Right atrium auricular region (tissue), 2 donors: ENCODE measurements at places on chromosomes 2 and 18. TPM values are rescaled to one million over a fixed set of nuclear protein-coding genes. Genes with fewer than 3 reads are reported as not detected.

DNA sequence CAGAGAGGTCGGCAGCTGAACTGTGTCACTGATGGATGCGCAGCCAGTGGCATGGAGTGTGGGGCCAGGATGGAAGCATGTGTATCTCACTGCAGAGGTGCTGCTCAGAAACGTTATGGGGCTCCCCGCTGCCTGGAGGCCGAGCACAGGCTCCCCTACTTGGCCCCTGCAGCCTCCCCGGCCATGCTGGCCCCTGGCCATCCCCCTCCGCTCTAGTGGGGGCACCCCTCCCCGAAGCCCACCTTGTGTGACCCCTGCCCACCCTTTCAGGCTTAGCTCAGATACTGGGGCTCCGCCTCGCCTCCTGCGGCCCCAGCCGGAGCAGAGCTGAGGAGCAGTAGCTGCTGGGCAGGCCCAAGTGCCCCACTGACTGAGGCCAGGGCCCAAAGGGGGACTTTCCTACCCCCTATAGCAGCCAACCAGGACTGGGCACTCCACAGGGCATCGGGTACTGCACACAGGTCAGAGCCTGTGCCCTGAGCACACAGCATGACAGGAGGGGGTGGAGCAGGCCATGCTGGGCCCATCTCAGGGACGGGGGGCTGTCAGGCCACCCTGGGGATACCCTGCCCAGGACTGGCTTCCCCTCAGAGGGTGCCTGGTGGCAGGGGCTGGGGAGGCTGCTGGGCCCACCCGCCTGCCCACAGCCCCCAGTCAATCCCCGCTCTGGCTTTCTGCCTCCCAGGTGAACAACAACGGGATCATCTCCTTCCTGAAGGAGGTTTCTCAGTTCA is 31.3 kb downstream of the SNED1 start:
- DNase-seq, result peak; percentile 13

- no peak for DNase-seq
Observed at GRCh38 chr18:32310774-32311173, 120.9 kb downstream of the MEP1B start.

DNA sequence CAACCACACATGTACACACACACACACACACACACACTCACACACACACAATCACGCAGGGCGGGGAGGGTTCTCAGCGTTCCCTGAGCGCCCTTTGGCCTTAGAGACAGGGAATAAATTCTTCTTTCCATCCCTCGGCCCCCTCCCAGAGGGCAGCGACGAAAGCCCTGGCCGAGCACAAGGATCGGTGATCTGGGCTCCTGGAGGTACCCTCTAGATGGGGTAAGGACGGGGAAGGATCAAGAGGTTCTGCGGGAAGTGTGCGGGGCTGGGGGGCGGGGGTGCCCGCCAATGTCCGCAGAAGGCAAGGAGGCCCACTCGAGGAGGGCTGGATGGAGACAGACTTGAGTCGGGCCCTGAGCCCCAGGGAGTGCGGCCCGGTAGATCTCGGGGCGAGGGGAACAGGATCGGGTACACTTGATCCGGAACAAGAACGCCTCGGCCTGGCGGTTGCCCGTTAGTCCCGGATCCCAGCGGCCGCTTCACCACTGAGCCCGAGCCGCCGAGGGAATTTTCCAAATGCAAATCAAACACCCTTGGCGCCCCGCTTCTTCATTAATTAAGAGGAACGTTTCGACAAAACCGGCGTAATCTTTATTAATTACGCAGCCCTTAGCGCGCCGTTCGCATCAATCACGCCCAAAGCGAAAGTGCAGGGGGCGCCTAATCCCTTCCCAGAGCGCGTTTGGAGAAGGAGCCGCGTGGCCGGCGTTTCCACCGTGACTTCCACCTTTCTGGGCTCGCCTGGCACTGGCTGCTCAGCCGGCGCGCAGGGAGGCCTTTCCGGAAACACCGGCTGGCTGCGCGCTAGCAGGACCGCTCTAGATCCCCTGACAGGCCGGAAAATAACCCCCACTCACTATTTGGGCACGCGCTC is 7.0 kb upstream of the PAX3 start:
- DNase-seq, result no peak

DNA sequence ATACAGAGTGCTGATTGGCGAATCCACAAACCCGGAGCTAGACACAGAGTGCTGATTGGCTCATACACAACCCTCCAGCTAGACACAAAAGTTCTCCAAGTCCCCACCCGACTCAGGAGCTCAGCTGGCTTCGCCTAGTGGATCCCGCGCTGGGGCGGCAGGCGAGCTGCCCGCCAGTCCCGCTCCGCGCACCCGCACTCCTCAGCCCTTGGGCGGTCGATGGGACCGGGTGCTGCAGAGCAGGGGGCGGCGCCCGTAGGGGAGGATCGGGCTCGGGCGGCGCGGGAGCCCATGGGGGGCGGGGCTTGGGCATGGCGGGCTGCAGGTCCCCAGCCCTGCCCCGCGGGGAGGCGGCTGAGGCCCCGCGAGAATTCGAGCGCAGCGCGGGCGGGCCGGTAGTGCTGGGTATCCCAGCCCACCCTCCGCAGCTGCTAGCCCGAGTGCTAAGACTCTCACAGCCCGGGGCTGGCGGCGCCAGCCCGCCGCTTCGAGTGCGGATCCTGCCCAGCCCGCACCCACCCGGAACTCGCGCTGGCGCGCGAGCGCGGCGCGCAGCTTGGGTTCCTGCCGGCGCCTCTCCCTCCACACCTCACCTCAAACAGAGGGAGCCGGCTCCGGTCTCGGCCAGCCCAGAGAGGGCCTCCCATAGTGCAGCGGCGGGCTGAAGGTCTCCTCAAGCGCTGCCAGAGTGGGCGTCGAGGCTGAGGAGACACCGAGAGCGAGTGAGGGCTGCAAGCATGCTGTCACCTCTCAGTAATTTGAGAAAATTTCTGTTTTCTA is 75.5 kb upstream of the ATP5MC3 start:
- no peak for DNase-seq

- no peak for DNase-seq
Observed at GRCh38 chr18:72530622-72531021, 13.5 kb downstream of the CBLN2 start.

TWSG1 gene
- 14.7 TPM for total RNA-seq

NAB1 gene
- total RNA-seq, result 37.0 TPM

ANKZF1 gene
- 14.9 TPM for total RNA-seq
